ENCODE measurements at places on chromosomes 12 and 14.

- DNase-seq, result peak; percentile 96
These were observed at the start of gene UBC for GRCh38 chr12:124914392-124915238. TSS of gene UBC (minus strand) at chr12:124914650. CDS start at chr12:124913771, 879 bp downstream.

DNA sequence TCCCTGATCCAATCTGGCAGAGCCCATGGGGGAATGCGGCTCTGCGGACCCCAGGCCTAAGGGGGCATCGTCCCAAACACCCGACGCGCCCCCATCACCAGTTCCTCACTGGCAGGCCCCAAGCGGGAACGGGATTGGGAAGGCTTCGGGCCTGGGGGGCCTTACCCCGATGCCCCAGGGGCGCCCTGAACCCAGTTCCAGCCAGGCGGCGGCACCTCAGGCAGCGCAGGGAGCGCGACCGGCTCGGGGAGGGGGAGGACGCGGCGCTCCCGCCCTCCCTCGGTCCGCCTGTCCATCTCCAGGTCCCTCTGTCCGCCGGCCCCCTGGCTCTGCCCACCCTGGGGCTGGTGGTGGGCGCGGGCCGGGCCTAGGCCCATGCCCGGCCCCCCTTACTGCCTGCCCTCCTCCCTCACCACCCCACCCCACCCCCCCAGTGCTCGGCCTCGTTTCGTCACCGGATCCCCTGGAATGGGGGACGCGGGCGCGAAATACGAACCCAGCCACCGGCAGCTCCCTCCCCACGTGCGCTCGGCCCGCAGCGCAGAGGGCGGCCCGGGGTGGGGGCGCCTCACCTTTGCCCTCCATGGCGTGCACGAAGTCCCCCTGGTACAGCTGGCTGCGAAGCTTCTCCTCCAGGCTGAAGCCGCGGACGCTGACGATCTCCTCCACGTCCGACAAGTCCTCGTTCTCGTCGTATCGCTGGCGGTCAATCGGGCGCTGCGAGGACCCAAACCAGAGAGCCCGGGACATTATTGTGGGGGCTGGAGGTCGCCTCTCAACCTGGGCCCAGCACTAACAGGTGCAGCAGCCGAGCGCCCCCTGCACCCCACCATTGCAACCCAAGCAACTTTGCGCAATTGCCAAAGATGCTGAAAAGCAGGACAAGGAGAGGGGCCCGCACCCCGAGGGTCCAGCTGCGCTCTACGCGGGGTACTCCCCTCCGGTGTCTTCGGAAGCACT is 2.3 kb downstream of the KDM2B start:
- peak; percentile 57 for DNase-seq

DNA sequence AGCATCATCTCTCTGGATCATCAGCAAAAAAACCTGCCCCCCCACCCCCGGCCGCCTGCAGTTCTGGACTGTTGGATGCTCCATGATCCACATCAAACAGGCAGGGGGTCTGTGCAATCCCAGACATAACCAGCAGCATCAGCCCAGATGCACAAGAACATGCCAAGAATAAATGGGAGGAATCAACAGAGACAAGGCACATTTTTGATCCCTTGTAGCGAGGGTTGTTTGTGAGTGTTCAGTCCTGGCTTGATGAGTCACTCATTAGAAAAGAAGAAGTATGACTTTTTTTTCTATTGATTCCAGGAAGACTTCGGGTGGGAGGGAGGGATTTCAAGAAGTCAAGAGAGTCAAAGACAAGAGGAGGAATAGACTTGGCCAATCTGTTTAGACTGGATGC is 244.2 kb downstream of the KSR2 start:
- no peak for DNase-seq

- peak; percentile 1 for DNase-seq
These were observed 288.3 kb upstream of the PPFIA2 start for GRCh38 chr12:82047446-82047845.

DNA sequence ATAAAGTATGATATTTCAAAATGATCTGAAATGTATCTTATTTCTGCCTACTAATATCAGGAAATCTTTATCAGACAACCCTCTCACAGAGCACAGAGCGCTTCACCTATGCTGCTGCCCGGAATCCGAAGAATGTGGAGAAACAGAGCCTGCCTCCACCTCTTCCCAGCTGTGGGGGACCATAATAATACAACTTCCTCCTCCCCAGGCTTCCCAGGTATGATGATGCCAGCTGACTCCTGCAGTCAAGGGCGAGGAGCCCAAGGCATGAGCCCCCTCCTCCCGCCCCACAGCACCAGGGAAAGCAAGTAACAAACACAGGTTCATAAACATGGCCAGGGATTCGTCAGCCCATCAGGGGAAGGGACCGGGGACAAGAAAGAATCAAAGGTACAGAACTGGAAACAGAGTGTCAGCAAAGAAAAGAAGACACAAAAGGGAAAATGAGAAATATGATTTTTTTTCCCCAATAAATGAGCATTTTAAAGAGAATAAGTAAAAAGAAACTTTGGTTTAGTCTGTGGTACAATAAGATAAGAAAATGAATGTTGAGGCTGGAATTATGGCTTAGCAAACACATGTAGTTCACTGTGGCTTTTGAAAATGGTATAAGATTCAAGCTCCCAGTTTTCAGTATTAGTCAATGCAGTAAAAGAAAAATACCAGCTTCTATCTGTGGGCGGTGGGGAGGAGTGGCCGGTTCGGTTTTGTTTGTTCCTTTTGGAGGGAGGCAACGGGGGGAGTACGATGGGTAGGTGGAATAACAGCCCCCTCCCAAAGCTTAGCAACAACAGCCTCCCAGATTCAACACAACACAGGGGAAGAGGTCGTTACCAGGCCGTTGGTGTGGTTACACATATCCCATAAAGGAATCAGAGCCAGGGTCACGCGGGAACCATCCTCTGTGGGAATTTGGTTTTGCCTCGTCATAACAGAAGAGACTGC is 68.3 kb downstream of the SETD3 start:
- no peak for DNase-seq

DNA sequence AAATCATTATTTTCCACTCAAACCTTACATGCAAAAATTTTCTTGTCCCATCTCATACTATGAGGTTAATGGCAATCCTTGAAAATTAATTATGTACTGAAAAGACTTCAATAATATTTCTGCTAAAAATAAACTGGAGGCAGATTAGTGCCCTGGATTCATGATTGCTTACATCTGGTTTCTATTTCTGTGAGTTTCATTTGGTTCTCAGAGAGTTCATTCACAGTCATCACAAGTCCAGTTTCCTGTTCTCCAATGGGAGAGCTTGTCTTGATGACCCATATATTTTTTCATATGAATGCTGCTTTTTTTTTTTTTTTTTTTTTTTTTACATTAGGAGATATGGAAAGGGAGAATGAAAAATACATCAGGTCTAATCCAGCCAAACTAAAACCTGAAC is 6.6 kb upstream of the PTHLH start:
- no peak for DNase-seq

DNA sequence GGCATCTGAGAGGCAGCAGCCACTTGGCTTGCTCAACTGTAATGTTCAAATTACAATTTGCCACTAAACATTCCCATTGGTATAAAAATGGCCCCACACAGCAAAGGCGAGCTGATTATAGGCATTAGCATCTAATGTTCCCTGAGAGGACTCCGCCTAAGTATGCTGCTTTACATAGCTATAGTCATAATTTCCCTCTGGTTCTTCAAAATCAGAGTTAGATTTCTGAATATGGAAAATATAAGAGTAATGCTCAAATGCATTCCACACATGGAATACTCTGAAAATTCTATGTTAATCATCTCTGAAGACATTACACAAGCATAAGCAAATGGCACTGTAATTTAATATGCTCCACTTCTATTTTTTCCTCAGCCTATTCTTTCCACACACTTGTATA is 83.7 kb upstream of the BTG1 start:
- no peak for DNase-seq

- no peak for DNase-seq
These were observed 16.4 kb upstream of the HVCN1 start for GRCh38 chr12:110705309-110705708.

- DNase-seq, result no peak
These were observed 649.6 kb downstream of the BCL11B start for GRCh38 chr14:98622208-98623051.

- no peak for DNase-seq
These were observed 138.5 kb upstream of the SYT1 start for GRCh38 chr12:78725951-78726580.

GRCh38 chr12:119877639-119877948 is 474 bp upstream of the CIT start:
- no peak for DNase-seq

- no peak for DNase-seq
These were observed 44.3 kb upstream of the TRIM9 start for GRCh38 chr14:51139121-51139681.

- DNase-seq, result peak; percentile 77
These were observed 835 bp downstream of the MYL6 start for GRCh38 chr12:56158926-56159461.

- DNase-seq, result no peak
These were observed 84.6 kb upstream of the GRIN2B start for GRCh38 chr12:14066021-14066420.

- no peak for DNase-seq
These were observed 19.8 kb downstream of the TPH2 start for GRCh38 chr12:71958457-71958856.

GRCh38 chr14:70652871-70653270 is 11.2 kb downstream of the TTC9 start:
- no peak for DNase-seq

Data from lung (tissue), 17 donors.